ENCODE measurements at places on chromosomes 5 and 9. TPM values are rescaled to one million over a fixed set of nuclear protein-coding genes. Genes with fewer than 3 reads are reported as not detected.

The CLTB gene
- total RNA-seq = 40.9 TPM

The IL13 gene
- total RNA-seq = not detected

The C5orf52 gene
- total RNA-seq = not detected

The NIPBL gene
- total RNA-seq = 63.6 TPM

The SMIM33 gene
- total RNA-seq = not detected

The FAM193B gene
- total RNA-seq = 50.7 TPM

The DNAH5 gene
- 3.2 TPM for total RNA-seq

The HEMGN gene
- total RNA-seq = 12.8 TPM

Data from metanephros (tissue), 2 donors.